ENCODE measurements at places on chromosomes 1 and 21. TPM values are rescaled to one million over a fixed set of nuclear protein-coding genes. Genes with fewer than 3 reads are reported as not detected.

The SPRR2A gene
- total RNA-seq = not detected

The MAN1C1 gene
- total RNA-seq = 16.9 TPM

The CERS2 gene
- 108 TPM for total RNA-seq

The FAM151A gene
- not detected for total RNA-seq

The NTMT2 gene
- not detected for total RNA-seq

The ERI3 gene
- total RNA-seq = 22.6 TPM

All from T-helper 17 cell (primary cell).